ENCODE measurements at places on chromosomes 6 and 20.

DNA sequence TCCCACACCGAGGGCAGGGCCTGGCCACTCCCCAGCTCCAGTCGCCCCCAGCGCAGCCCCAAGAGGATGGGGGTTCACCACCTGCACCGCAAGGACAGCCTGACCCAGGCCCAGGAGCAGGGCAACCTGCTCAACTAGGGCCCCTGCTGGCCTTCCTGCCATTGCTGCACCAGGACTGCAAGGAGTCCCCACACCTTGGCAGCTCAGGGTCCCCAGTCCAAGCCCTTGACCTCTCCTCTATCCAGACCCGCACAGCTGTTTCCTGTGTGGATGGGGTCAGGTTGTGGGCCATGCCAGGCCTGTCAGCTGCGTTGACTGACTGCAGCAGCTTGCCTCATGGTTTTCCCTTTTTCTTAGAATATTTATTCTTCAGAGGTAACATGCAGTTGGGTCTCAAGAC, 4.4 kb downstream of the LRRC73 start:
- no peak for DNase-seq

DNA sequence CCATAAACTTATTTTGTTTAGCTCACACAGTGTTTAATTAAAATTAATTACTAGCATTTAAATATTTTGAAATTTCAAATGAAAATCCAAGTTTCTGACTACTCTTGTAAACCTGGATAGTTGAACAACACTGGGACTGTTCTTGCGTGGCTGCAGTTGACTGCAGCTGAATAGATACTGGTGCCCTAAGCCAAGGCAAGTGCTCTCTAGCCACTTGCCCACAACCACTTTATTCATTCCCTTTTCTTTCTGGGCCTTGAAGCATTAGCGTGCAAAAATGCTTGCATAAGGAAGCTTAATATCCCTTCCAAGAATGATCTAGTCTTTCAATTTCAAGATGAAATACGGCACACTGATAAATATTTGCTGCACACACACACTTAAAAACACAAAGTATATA, 676.0 kb upstream of the MARCKS start:
- no peak for DNase-seq

GRCh38 chr6:93418033-93418407, 1.3 kb downstream of the EPHA7 start:
- no peak for DNase-seq

DNA sequence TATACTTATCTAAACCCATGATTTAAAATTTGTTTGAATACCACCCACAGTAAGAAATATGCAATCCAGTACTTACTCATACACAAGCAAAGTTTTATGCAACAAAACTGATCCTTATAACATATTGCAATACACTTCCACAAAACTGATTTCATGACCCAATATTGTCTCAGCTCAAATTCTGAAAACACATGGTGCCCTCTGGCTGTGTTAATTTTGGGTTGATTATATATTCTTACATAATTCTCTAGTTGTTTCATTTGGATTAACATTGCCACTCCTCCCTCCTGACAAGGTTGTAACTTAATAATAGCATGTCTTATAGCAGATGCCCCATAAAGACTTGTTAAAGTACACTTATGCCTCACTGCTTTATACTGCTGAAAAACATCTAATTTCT, 73.0 kb upstream of the TULP1 start:
- DNase-seq = no peak

DNA sequence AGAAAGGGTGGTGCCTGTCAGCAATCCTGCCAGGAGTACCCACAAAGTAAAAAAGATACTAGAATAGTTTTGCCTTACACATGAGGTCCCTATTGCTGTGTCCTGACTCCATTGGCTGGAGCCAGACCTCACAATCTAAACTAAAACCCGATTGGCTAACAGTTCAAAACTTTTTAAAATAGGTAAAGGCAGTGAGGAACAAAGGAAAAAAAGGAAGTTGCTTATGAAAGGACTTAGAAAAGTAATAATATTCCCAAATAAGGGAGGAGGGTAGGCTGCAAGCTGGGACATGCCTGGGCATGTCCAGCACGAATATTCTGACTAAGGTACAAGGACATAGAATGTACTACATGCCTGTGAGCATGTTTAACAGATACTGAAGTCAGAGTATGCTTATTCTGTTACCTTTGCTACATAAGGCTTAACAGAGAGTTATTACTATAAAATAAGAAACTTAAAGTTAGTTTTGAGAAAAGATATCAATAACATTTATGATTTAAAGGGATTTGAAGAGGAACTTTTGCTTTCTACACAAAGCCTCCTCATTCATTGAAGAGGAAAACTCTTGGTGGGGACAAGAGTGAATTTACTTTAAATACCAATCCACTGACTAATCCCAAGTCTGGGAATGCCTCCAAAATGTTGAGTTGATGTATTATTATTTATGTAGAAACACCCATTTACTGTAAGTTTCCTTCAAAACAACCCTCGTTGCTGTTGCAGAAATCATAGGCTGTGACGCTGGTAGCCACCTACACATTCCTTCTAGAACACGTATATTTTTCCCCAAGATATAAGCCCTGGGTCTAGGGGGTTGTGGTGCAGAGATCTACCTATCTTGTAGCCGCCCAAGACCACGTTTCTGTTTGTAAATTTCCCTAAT, 8.2 kb upstream of the MTHFD1L start:
- DNase-seq = no peak

DNA sequence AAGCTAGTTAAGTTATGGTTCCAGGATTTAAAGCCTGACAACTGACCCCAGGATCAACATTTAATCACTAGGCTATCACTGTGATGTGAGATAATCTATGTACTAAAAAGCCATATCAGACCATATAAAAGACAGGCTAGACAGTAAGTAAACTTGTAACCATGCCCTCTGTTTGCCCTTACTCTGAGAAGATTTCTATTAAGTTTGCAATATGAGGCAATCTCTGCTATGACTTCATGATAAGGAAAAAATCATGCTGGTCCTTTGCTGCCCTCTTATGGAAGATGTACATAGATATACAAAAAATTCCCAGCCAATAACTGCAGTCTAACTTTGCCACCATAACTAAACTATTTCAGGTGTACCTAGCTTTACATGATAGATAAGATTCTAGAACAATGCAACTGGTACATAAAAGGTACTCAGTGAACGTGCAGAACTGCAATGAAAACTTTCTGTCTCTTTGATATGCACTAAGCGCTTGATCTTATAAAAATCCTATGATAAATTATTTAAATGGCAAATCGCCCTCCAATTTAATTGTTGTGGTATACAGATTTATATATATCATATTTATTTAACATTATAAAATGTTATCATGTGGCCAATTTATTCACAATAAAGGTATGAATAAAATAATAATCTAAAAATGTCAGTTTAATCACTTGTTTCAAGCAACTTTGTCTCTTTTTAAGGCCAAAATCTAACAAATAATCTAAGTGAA, 70.5 kb downstream of the FAM217A start:
- peak; percentile 23 for DNase-seq

GRCh38 chr6:45454008-45454911, 76.5 kb upstream of the SUPT3H start:
- no peak for DNase-seq

DNA sequence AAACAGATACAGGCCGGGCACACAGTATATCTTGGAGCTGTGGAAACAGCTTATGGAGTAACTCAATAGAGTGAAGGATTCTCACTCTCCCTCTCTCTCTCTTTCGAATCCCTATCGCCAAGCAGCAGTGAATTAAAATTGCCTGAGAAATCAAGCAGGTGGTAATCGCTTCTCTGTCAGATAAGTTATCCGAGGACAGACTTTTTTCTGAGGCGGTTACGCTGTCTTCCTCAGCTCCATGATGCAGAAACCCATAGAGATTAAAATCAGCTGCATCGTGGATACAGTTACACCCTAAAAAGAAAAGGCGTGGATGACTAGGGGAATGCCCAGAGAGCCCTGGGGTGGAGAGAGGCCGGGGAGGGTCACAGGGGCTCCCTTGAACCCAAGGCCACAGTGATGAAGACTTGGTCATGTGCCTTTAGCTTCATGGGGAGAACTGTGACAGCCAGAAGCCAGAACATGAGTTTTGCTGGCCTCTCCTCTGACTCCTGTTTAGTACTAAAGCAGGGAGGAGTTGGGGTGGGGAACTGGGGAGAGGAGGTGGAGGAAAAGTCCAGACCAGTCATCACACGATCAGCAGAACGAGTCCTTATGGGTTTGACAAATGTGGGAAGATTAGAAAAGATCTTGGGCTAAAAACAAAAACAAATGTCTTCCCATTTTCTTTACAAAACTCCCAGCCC, 138.8 kb upstream of the JARID2 start:
- DNase-seq = no peak

DNA sequence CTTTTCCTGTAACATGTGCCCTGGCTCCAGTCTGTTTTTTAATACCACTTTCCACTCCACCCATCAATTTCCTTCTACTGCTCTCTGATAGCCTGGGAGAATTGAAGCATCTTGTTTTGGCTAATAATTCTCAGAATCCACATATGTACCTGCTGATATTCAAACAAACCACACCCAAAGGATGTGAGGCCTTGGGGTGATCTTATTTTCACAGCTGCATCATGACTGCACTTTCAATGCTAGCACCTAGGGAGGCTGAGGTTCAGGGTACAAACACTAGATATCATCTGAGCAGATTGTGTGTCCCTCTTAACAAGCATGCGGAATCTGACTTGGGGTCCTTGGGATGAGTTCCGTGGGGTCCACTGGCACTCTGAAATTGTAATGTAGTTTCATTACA, 12.7 kb downstream of the FNDC1 start:
- DNase-seq = no peak

GRCh38 chr6:161844804-161845203, 570.9 kb upstream of the AGPAT4 start:
- DNase-seq = no peak

DNA sequence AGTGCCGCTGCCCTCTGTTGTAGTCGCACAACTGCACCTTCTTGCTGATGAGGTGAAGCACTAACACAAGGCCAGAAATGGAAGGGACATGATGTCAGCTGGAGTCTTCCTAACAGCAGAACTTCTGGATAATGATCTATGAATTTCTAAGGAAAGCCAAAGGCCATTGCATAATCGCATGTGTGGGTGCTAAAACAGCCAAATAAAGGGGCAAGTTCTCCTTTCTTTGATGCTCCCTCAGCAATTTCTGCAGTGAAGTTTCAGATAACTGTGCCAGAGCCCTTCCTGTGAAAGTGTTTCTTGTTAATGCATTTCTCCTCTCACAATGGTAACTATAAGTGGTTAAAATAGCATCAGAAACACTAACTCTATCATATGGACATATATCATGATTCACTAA, 8.0 kb upstream of the F13A1 start:
- no peak for DNase-seq

DNA sequence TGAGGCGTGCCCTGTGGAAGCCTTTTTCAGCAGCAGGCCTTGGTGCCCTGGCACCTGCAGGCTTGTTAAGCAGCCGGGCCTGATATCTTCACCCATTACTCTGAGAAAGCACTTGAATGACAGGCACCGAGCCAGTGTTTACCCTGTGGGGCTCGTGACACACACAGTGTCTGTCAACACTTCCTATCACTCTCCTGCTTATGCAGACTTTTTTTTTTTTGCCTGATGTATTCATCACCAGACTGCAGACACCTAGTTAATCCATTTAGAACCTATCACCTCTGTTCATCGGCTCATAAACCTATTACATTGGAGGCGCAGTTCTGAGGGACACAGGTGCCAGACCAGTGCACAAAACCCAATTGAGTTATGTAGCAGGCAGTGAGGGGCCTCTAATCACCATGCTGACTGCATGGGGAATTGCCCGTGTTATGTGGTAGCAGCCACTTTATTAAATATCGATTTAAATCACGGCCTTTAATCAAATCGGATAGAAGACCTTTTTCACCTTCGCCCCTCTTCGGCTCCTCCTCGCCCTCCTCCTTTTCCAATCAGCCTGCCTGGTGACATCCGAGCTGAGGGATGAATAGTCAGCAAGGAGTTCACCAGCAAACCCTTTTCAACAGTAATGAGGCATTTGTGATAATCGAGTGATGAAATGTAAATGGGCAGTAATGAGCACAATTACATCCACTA, 962.9 kb upstream of the SLC35B3 start:
- no peak for DNase-seq

DNA sequence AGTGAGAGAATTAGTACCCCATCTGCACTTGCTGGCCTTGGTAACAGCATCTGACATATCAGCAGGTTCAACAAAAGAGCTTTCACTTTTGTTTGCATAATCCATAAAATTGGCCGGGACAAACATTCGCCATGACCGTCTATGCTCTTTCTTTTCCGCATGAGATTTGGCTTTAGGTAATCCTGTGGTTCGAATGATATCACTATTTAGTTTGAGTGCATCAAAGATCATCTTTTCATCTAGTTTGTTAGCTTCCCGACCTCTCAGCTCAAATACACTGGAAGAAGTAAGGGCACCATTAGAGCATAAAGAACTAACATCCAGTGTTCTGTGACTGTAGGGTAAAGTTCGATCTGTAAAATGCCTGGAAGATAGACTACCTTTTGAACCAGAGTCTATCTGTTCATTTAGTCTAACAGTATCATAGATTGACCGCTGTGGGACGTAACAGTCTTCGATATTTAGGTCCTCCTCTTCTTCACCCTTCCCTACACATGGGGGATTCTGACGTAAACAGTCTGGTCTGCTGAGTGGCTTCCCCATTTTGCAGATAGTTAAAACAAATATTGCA, 101.6 kb downstream of the DST start:
- DNase-seq = no peak

DNA sequence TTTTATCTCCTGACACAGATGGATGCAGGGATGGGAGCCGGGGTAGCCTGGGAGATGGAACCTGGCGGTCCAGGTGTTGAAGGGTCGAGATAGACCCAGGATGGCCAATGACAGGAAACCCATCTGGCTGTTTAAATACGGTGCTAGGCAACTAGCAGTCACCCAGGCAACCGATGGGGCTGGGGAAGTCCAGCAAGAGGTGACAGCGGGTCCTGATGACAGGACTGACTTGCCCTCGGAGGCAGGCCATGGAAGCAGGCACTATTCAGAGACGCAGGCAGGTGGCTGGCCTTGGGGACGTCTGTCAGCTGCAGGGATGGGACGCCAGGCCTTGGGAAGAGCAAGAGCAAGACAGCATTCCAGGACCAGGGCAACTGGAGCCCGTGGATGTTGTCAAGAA, 135.4 kb upstream of the RALGAPA2 start:
- no peak for DNase-seq

DNA sequence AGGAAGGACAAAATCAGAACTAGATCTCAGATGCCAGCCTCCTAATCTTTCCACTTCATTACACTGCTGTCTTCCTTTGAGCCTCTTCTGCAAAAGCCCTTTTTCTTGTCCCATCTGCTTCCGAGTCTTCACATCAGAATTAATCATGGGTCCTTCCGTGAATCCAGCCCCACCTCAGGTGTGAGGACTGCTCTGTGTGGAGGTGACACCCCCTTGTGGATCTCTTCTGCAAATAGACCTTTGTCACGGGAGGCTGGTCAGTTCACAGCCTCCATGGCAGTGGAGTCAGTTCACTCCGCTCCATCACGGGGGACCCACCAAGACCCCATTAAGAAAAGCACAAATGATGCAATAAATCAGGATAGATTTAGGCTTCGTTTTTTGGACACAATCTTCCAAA, 171.1 kb downstream of the ADAT2 start:
- peak; percentile 3 for DNase-seq

- DNase-seq = no peak
Measured at GRCh38 chr6:7060769-7061516, 46.8 kb upstream of the RREB1 start.
